Upper lobe of left lung (tissue), 6 donors: ENCODE measurements at places on chromosomes 7 and 10.
A peak's percentile ranks its signal among the peaks of the same experiment; 100 is the strongest.

DNA sequence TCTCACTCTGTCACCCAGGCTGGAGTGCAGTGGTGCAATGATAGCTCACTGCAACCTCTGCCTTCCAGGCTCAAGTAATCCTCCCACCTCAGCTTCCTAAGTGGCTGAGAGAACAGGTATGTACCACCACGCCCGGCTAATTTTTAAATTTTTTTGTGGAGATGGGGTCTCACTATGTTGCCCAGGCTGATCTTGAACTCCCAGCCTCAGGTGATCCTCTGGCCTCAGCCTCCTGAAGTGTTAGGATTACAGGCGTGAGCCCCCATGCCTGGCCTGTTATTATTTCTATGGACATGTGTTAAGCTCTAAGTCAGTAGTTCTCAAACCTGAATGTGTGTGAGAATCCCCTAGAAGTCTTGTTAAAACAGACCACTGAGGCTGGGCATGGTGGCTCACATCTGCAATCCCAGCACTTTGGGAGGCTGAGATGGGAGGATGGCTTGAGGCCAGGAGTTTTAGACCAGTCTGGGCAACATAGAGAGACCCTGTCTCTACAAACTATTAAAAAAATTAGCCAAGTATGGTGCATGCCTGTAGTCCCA is 24.5 kb downstream of the TMEM270 start:
- no peaks in the 10 kb centered on the region for H3K36me3 ChIP-seq
- H3K4me3 ChIP-seq = no peak overlapping the region
- peaks cover 33% of the 10 kb centered on the region for H3K4me1 ChIP-seq
- H3K27ac ChIP-seq = peak overlapping the region; percentile 81
- no peak for DNase-seq
- no peaks in the 10 kb centered on the region for H3K27me3 ChIP-seq

DNA sequence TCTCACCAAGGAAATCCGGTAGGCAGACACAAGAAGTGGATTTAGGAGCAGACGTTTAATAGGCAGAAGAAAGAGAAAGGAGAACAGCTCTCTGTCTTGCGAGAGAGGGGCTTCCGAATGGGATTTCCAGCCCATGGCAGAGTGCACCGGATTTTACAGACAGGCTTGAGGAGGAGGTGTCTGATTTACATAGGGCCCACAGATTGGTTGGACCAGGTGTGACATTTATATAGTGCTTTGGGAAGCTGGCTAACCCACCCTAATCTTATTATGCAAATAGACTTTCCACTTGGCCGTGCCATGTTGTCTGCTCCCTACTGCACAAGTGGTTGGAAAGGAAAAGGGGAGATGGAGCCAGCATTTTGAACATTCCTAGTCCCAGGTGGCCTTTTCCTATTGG is 57.8 kb downstream of the ANKMY2 start:
- peak; percentile 52 for DNase-seq
- H3K27me3 ChIP-seq = no peaks in the 10 kb centered on the region
- H3K4me3 ChIP-seq = peak overlapping the region; percentile 20
- H3K36me3 ChIP-seq = no peaks in the 10 kb centered on the region

DNA sequence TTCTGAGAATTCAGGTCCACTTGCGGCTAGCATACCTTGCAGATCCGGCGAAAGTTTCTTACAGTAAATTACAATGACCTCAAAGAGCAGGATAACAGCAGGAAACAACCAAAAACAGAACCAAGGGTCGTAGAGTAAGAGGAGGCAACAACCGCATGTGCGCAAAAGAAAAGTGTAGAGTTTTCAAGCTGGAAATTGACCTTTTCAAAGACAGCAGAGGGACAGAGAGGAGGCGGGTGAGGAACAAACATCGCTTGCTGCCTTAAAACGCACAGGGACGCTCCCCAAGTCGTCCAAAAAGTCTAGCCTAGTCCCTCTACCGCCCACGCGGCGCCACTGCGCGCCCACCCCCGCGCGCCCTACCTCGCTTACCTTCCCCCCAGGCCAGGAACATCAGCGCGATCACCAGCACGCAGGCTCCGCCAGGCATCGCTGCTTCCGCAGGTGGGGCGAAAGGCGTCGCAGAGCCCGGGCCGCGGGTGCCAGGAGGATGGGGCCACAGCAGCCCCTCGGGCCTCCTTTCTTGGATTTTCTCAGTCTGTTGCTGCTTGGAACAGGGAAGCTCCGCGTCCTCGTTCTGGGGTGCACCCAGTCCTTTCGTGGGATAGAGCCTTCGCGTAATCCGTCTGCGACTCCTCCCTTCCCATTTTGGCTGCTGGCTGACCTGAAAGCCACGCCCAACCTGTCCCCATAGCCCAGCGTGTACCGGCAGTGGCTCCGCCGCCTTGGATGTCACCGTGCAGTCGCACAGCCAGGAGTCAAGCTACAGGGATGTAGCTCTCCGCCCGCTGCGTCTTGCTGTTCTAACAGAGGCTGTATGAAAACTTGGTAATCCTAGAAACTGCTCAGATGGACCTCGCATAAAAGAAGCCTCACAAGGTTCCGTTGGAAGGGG is at the start of gene VWDE:
Gene VWDE (minus strand): TSS at position 579 of the 895 bp plus-strand sequence. CDS start 149 bp downstream, at position 430.
- H3K27ac ChIP-seq = no peak within 1 kb of the TSS
- H3K4me1 ChIP-seq = peaks cover 16% of the 10 kb centered on the region
- H3K4me3 ChIP-seq = peak within 1 kb of the TSS; percentile 38

DNA sequence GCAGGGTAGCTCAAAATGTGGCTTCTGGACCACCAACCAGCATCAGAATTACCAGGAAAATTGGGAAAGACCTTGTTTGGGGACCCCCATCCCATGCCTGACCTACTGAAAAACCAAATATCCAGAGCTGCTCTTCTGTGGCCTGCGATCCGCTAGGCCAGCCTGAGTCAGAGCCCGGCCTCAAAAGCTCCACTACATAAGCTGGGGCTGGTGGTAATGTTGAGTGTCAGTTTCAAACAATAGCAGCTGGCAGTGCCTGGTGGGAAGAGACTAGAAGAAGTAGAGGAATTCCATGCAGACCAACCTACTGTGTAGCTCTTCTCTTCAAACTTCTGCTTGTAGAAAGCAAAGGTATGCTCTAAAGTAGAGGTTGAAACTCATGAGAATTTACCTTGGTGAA is 52.0 kb downstream of the KLRG2 start:
- peaks cover 15% of the 10 kb centered on the region for H3K4me1 ChIP-seq
- DNase-seq = no peak
- H3K27me3 ChIP-seq = no peaks in the 10 kb centered on the region
- H3K27ac ChIP-seq = no peak overlapping the region

DNA sequence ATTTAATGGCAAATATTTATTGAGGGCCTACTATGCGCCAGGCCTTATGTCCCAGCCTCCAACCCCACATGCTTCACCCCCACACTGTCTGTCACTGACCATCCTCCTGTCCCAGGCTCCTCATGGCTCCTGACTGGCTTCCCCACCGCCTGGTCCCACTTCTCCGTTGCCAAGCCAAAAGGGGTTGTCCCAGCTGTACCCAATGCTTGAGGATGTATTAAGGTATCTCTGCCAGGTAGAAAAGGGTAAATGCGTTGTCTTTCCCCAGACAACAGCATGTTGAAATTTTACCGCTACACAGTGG is 168.8 kb upstream of the FRMD4A start:
- no peaks in the 10 kb centered on the region for H3K36me3 ChIP-seq
- no peak for DNase-seq
- no peak overlapping the region for H3K4me3 ChIP-seq
- no peak overlapping the region for H3K27ac ChIP-seq
- H3K27me3 ChIP-seq = no peaks in the 10 kb centered on the region

- no peak for DNase-seq
- no peak overlapping the region for H3K27ac ChIP-seq
- H3K27me3 ChIP-seq = no peaks in the 10 kb centered on the region
- no peaks in the 10 kb centered on the region for H3K4me1 ChIP-seq
- H3K36me3 ChIP-seq = no peaks in the 10 kb centered on the region
These were observed 149.1 kb downstream of the UBE2H start for GRCh38 chr7:129803546-129804081.

DNA sequence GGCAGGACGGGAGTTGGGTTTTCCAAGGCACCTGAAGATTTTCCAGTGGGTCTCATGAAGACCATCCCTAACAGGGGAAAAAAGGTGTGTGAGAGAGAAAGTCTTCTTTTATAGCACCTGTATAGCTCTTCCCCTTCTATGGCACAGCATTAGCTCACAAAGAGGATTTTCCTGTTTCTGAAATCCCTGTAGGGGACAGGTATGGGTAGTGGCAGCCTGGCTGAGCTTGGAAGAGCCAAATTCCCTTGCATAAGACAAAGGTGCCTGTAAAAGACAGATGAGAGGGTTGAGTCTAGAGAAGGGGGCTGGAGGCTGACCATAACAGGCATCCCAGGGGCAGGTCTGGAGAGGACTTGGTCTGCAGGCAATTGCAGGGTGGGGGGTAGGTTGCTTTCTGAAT is 63.7 kb downstream of the COL13A1 start:
- no peaks in the 10 kb centered on the region for H3K36me3 ChIP-seq
- DNase-seq = no peak
- no peak overlapping the region for H3K4me3 ChIP-seq
- no peaks in the 10 kb centered on the region for H3K27me3 ChIP-seq
- H3K27ac ChIP-seq = no peak overlapping the region

GRCh38 chr10:60570896-60571295 is 181.2 kb upstream of the ANK3 start:
- H3K4me1 ChIP-seq = peaks cover 7% of the 10 kb centered on the region
- H3K27me3 ChIP-seq = no peaks in the 10 kb centered on the region
- H3K4me3 ChIP-seq = no peak overlapping the region

DNA sequence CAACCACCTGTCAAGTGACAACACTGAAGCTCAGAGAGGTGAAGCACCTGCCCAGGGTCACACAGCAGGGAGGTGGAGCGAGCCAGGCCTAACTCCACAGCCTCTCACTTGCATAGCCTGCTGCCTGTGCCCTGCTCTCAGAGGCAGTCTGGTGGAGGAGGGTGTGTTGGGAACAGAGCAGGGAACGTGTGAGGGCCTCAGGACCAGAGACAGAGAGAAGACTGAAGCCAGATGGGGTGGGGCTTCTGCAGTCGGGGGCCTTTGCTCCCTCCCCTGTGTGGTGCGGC is 114.0 kb downstream of the PTPN20 start:
- no peak overlapping the region for H3K4me3 ChIP-seq
- no peak for DNase-seq
- H3K36me3 ChIP-seq = no peaks in the 10 kb centered on the region
- no peaks in the 10 kb centered on the region for H3K4me1 ChIP-seq
- no peak overlapping the region for H3K27ac ChIP-seq
- no peaks in the 10 kb centered on the region for H3K27me3 ChIP-seq

- H3K27me3 ChIP-seq = no peaks in the 10 kb centered on the region
- H3K4me3 ChIP-seq = no peak overlapping the region
- no peaks in the 10 kb centered on the region for H3K36me3 ChIP-seq
- no peak for DNase-seq
- H3K4me1 ChIP-seq = peaks cover 3% of the 10 kb centered on the region
- no peak overlapping the region for H3K27ac ChIP-seq
These were observed 215.1 kb downstream of the DIP2C start for GRCh38 chr10:474406-474805.
